ENCODE measurements at places on chromosomes 16 and 17.

DNA sequence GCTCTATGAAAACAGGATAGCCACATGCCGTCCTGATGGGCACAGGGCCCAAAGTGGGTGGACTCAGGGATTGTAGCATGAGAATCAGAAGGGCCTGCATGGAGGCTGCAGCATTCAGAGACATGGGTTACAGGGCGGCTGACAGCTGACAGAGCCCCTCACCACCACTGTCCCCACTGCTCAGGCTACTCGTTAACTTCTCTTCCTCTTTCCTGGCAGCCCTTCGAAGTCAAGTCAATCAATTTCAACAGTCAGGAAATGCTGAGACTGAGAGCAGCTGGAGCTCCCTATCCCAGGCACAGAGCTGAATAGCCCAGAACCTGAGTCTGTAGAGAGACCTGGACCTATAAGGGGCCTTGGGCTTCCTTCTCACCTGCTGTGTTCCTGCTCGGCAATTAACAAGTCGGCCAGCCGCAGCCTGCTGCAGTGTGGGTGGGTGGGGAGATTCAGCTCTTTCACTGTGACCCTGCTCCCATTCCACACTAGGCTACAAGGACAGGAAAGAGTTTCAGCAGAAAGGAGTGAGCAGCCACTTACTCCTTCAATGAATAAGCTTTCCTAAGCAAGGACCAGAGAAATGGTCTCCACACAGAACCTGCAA is 76.9 kb downstream of the TEX14 start:
- DNase-seq, result no peak

DNA sequence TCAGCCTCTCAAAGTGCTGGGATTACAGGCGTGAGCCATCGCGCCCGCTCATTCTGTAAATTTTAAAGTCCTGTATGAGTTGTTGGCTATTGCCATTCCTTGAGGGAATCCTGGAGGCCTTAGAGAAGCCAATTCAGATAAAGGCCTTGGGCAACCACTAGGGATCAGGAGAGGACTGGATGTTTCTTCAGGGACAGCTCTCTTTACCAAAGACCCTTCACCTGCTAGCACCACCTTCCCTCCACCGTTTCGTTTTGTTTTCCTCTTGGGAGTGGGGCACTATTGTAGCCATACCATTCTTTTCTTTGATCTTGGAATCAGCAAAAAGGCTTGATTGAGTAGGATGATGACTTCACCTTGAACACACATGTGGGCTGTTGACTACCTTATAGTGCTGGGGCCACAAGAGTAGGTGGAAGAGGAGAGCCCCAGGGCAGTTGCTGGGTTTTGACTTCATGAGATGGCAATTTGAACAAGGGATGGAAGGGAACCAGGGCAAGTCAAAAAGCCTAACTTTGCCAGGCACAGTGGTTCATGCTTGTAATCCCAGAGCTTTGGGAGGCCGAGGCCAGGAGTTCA is 7.0 kb upstream of the ANKRD40CL start:
- DNase-seq, result no peak

- no peak for DNase-seq
Measured at GRCh38 chr16:14301169-14302030, 230.3 kb downstream of the MRTFB start.

DNA sequence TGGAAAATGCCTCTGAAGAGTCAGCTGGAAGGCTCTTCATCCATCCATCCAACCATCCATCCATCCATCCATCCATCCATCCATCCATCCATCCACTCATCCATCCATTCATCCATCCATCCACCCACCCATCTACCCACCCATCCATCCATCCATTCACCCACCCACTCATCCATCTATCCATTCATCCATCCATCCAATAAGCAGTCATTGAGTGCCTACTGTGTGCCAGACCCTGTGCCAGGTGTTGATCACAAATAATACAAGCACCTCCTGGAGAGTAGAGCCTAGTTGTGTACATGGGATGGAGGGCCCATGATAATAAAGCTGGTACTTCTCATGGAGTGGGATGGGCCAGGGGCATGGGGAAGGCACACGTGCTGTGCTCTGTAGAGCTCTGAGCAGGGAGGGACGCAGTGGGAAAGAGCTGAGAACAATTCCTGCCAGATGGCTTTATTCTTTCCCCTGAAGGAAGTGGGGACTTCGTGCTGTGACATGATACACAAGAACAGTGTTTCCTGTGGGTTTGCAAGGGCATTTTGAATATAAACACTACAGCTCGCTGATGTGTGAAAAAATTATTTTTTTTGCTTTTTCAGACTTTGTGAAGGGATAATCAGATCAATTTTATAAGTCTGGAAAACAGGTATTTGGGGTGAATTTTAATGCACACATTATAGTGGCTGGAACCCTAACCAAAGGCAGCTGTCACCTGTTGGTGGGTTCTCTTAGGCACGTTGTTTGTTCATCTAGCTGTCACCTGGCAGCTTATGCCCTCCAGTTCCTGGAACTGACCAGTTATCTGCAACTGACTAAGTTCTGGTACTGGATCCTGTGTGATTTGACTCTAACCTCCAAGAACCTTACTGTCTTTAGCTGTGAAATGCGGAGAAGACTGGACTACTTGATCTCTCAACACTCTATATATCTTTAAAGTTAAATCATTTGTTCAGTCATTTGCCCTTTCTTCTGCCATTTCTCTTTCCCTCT is 61.3 kb downstream of the PRKCB start:
- DNase-seq, result no peak

- DNase-seq, result no peak
Measured at GRCh38 chr16:2331199-2331930, 9.2 kb downstream of the ABCA3 start.

Data from activated CD4-positive, alpha-beta T cell treated with anti-CD3 and anti-CD28 coated beads, Interleukin-2, amount 50 U/mL, for 24 hours (primary cell).